ENCODE measurements at places on chromosomes 4 and X.

DNA sequence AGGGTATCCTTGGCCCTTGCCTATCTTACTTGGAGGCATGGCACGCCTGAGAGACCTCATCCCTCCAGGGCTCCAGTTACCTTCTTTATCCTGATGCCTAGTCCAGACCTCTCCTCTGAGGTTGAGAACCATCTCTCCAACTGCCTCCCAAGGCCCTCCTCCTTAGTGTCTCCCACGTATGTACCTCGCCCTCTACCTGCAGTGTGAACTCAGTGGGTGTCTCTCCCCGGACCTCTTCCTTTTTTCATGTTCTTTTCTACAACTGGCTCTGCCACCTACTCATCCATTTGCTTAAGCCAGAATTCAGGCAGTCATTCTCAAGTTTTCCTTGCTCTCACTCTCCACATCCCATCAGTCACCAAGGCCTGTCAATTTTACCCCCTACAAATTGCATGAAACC, 16.6 kb downstream of the RPS4X start:
- DNase-seq, result no peak

DNA sequence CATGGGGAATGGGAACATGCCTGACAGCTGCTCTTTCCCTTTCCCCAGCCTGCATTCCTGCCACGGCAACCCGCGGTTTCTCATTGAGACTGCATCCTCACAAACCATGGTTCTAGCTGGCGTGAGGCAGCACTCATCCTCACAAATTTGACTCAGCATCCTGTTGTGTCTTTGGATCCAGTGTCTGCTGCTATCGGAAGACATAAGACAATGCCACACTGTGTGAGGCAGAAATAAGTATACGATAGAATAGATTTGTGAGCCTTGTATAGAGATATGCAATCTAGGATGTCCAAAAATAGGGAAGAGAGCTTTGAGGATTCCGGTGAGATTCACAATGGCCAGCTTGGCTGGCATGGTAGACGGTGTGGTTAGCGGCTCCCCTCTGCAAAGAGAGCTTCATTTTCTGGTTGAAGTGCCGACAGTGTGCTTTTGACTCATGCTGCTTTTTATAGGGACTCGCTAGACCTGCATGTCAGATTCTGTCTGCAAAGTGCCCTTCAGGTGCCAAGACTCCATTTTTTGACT, 161.3 kb upstream of the PSAPL1 start:
- no peak for DNase-seq

GRCh38 chr4:108107729-108108382, 60.9 kb downstream of the LEF1 start:
- DNase-seq, result no peak

DNA sequence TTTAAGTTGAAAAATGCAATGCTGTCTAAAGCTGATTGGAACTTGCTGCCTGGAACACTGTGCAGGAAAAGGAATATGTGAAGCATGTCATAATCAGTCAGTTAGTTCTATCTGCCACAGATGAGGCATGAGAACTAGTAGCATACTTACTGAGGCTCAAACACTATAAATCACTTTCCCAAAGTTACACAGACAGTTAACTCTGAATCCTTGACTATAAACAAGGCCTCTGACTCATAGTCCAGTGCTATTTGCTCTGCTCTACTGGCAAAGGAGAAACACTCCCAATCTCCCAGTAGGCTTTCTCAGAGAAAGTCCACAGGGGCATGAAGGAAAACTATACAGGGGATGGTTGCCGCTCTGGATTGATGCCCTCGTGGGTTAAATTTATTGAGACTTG, 2078.4 kb upstream of the TENM3 start:
- no peak for DNase-seq

GRCh38 chrX:20253232-20253543, 13.5 kb downstream of the RPS6KA3 start:
- no peak for DNase-seq

All from NCI-H226 (cell line).